MCF 10A (cell line): ENCODE measurements at places on chromosomes 12 and 14. TPM values are rescaled to one million over a fixed set of nuclear protein-coding genes. Genes with fewer than 3 reads are reported as not detected.

DNA sequence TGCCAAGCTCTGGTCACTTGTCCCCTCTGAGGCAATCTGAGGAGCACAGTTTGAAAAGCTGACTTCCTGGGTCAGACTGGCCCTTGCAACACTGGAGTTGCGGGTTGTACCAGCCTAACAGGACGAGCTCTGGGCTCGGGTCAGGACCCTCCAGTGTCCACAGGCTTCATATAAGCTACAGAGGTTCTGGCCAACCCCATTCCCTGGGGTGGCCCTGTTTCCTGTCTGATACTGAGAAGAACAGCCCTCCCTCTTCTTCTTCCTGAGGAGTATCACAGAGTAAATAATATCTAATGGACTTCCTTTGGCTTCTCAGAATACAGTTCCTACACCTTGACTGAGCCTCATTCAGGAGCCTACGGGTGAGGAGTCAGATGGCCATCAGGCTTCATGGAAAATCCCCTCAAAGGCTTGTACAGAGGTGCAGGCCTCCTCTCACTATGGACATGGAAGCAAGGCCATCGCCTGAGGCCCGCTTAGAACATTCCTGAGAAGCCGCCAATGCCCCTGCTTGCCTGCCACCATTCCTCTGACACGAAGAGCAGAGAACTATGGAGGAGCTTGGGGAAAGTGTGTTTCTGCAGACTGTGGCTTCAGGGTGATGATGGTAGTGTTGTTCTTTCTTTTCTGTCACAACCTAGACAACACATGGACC lies 28.5 kb upstream of the ANO2 start:
- H3K27ac ChIP-seq, result no peak overlapping the region
- peaks cover 77% of the 10 kb centered on the region for H3K27me3 ChIP-seq
- no peaks in the 10 kb centered on the region for H3K36me3 ChIP-seq
- DNase-seq, result no peak

SLC10A1 gene
- not detected in 2 replicates for total RNA-seq

GRCh38 chr12:89880690-89881350 lies 172.2 kb upstream of the ATP2B1 start:
- no peak for DNase-seq
- H3K36me3 ChIP-seq, result no peaks in the 10 kb centered on the region
- no peak overlapping the region for H3K27ac ChIP-seq
- H3K4me1 ChIP-seq, result no peaks in the 10 kb centered on the region
- no peak overlapping the region for H3K4me3 ChIP-seq

KRT80 gene
- total RNA-seq, result 27.4 and 52.3 TPM in 2 replicates

DNA sequence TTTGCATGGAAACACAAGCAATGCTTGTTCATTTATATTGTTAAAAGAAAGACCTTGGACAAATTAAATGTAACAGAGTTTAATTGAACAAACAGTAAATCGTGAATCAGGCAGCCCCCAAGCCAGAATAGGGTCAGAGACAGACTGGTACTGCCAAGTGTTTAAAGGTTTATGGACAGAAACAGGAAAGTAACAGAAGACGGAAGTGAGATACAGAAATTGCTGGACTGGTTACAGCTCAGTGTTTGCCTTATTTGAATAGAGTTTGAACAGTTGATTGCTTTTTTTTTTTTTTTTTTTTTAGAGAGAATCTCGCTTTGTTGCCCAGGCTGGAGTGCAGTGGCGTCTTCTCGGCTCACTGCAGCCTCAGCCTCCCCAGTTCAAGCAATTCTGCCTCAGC lies 50.3 kb downstream of the DAO start:
- H3K4me1 ChIP-seq, result no peaks in the 10 kb centered on the region
- H3K27ac ChIP-seq, result no peak overlapping the region
- no peaks in the 10 kb centered on the region for H3K36me3 ChIP-seq
- DNase-seq, result no peak

- no peaks in the 10 kb centered on the region for H3K4me1 ChIP-seq
- H3K27ac ChIP-seq, result no peak overlapping the region
- no peak for DNase-seq
- H3K4me3 ChIP-seq, result no peak overlapping the region
- no peaks in the 10 kb centered on the region for H3K36me3 ChIP-seq
Observed at GRCh38 chr14:93163564-93163963, 21.1 kb downstream of the MOAP1 start.

DNA sequence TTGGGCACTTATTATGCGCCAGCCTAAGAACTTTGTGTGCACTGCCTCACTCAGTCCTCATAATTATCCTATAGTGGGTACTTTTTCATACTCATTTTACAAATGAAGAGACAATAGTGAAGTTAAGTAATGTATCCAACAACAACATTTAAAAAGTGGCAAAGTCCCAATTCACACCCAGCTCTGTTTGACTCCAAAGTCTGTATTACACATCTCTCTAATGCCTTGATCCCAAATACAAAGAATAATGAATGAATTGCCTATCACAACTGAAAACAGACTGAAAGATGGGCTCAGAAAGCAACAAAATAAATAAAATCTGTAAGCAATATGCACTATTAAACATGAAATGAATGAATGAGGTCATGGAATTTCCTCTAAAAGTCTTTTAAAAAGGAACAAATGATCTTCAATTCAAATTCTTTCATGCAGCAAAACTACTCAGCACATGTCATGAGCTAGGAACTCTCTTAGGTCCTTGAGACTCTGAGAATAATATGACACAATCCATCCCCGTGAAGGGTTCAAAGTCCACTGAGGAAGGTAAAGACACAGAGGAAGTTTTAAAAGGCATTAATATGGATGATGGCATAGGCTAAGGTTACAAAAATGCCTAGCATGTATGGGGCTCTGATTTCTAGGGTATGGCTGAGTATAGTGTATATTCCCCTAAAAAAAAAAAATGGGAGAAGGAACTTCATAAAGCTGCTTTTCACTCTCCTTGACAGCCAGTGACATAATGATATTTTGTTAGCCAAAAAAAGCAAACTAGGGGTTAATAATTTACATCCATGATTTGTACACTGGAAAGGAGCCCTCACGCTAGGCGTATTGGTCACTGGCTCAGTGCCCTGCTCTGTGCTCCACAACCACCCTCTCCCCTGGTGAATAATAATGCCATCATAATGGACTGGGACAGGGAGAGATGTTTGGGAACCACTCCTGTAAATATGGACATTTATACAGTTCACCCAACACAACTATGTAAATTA lies 103.4 kb downstream of the SLC2A13 start:
- H3K4me3 ChIP-seq, result no peak overlapping the region
- H3K4me1 ChIP-seq, result no peaks in the 10 kb centered on the region
- H3K36me3 ChIP-seq, result peaks cover 9% of the 10 kb centered on the region
- no peaks in the 10 kb centered on the region for H3K27me3 ChIP-seq

DNA sequence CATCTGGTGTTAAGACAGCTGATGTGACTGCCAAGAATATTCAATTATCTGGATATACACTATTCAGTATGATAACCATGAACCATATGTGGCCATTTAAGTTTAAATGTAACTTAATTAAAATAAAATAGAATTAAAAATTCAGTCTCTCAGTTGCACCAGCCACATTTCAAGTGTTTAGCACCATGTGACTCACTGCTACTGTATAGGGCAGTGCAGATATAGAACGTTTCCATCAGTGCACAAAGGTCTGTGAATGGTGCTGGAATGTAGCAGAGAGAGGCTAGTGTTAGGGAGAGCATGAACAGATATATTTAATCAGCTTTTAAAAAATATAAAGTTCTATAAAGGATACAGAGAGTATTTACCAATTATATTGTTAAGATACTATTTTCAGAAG lies 28.7 kb downstream of the ARID4A start:
- H3K4me1 ChIP-seq, result peaks cover 10% of the 10 kb centered on the region
- DNase-seq, result no peak
- H3K4me3 ChIP-seq, result no peak overlapping the region

GRCh38 chr14:100732766-100733100 lies 6.0 kb downstream of the DLK1 start:
- peaks cover 47% of the 10 kb centered on the region for H3K27me3 ChIP-seq
- H3K4me3 ChIP-seq, result no peak overlapping the region
- H3K27ac ChIP-seq, result no peak overlapping the region

DNA sequence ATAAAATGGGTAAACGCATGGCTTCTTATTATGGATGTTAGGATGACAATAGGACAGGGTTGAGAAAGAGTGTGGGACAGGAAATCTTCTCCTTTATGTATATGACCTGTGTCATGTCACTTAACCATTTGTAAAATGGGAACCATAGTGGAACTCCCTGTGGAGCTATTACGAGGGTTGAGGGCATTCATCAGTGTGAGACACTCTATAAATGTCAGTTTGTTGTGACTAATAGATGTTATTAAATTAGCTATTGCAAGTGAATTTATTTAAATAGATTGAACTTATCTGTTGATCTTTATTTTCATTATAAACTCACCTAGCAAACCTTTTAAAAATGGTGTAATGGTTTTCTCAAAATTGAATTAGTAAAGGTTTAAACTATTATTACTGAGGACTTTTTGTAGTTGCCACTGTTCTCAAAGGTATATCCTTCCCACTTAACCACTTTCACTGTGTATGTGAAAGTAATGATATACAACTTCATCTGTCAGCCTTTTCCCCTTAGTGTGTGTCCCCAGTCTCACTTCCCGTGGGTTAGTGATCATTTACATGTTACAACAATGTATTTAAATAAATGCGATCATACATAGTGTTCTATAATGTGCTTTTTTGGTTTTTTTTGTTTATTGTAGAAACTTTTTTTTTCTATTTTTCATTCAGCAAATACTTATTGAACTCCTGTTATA lies 17.1 kb downstream of the HELB start:
- H3K4me1 ChIP-seq, result peaks cover 5% of the 10 kb centered on the region
- H3K36me3 ChIP-seq, result peaks cover 7% of the 10 kb centered on the region
- no peak overlapping the region for H3K4me3 ChIP-seq
- no peak for DNase-seq
- no peak overlapping the region for H3K27ac ChIP-seq

DNA sequence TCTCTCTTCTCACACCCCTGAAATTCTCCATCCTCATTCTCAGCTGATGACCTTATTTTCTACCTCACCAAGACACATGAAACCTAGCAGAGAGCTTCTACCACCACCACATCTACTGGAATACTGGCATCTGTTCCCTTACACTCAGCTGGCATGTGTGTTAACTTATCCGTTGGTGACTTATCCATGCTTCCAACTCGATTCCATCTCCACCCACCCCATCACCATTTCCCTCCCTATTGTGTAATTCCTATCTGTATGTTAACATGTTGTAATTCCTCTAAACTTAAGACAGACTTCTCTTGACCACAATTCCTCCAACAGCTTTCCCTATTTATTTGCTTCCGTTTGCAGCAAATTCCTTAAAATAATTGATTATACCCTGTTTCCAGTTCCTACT lies 15.4 kb downstream of the C1S start:
- H3K4me1 ChIP-seq, result peaks cover 16% of the 10 kb centered on the region
- H3K4me3 ChIP-seq, result no peak overlapping the region
- peak; percentile 51 for DNase-seq
- peaks cover 14% of the 10 kb centered on the region for H3K36me3 ChIP-seq
- H3K27ac ChIP-seq, result no peak overlapping the region

DNA sequence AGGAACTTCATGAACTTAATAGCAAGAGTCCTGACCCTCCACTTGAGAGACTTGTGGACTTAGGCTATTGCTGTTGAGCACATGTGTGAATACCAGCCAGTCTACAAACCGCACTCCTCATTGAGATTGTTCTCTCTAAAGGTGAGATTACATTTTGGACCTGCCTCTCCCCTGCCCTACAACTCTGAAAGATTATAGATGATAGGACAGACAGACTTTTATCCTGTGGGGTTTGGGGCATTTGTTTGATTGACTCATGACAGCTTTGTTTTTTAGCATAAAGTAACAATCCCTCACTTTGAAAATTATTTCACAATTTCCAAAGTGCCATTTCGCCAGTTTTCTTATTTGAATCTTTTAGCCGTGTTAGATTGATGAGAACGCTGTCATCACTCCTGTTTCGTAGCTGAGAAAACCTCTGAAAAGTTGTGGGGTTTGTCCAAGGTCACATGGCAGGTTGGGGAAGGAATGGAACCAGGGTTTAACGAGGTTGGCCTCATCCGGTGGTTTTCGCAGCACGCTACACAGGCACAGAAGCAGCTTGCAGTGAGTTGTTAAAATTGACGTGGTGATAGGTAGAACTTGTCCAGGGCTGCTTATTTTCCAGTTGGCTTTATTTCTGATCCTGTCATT lies 836 bp downstream of the EVL start:
- DNase-seq, result no peak
- H3K36me3 ChIP-seq, result no peaks in the 10 kb centered on the region
- no peaks in the 10 kb centered on the region for H3K27me3 ChIP-seq
- peaks cover 18% of the 10 kb centered on the region for H3K4me1 ChIP-seq

DNA sequence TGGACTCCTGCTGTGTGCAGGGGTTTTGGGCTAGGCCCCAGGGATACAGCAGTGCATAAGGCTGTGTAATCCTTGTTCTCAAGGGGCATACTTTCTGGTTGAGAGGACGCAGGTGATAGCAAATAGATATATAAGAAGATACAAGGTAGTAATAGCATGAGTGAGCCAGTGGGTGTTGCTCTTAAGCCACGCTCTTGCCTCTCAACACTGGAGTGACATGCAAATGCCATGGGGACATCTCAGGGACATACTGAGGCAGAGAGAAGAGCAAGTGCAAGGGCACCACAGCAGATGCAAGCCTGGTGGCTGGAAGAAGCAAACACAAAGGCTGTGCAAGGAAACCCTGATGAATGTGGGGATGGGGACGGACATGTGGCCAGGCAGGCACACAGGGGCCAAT lies 223.3 kb downstream of the CHST11 start:
- no peaks in the 10 kb centered on the region for H3K4me1 ChIP-seq
- no peak overlapping the region for H3K4me3 ChIP-seq
- H3K27me3 ChIP-seq, result no peaks in the 10 kb centered on the region
- H3K36me3 ChIP-seq, result no peaks in the 10 kb centered on the region

- H3K27ac ChIP-seq, result no peak overlapping the region
- H3K27me3 ChIP-seq, result peaks cover 17% of the 10 kb centered on the region
- H3K4me1 ChIP-seq, result no peaks in the 10 kb centered on the region
- H3K4me3 ChIP-seq, result no peak overlapping the region
- DNase-seq, result no peak
Observed at GRCh38 chr12:1904875-1905274, 13.6 kb downstream of the CACNA2D4 start.

DNA sequence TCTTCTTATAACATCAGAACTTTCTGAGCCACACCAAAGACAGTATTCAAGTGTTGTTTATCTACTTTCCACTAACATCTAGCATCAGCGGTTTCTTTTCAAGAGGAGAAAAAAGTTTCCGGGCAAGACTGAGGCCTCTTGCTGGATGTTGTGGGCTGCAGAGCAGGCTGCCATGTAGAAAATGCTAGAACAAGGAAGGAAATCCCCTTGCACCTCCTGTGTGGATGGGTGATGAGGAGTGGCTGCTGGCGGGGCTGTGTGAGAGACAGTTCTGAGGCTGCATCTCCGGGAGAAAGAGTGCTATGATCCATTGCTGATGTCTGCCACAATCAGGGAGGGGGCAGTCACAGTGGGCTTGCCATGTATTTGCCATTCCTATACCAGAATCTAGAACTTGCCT lies 37.8 kb upstream of the PPP1CC start:
- no peak overlapping the region for H3K4me3 ChIP-seq
- H3K27me3 ChIP-seq, result no peaks in the 10 kb centered on the region
